Peyer's patch (tissue), 4 donors: ENCODE measurements at places on chromosomes 12 and 14. TPM values are rescaled to one million over a fixed set of nuclear protein-coding genes. Genes with fewer than 3 reads are reported as not detected.

GARIN6 gene
- not detected for total RNA-seq

DNA sequence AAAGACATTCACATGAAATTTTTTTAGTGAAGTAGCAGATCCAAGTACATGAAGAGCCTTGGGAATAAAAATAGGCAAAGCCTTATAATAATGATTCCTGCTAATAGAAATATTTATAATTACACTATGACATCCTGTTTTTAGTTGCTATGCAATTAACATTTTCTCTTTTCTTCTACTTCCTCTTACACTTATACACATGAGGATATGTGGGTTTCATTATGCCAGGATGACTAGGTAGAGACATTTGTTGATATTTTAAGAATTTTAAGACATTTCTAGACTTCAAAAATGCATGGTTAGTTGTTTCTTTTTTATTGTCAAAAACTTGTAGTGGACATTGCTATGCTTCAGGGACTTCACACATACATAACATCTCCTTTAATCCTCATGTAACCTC, 326.8 kb downstream of the SYT1 start:
- no peak overlapping the region for H3K27ac ChIP-seq
- H3K36me3 ChIP-seq = no peaks in the 10 kb centered on the region
- no peaks in the 10 kb centered on the region for H3K27me3 ChIP-seq
- no peak overlapping the region for H3K4me3 ChIP-seq
- DNase-seq = no peak

- H3K4me3 ChIP-seq = peak overlapping the region; percentile 67
- peak; percentile 95 for DNase-seq
- H3K27ac ChIP-seq = peak overlapping the region; percentile 81
- H3K36me3 ChIP-seq = no peaks in the 10 kb centered on the region
- H3K27me3 ChIP-seq = no peaks in the 10 kb centered on the region
These were observed 44.5 kb downstream of the KDM2B start for GRCh38 chr12:121536054-121536898.

- H3K27ac ChIP-seq = no peak overlapping the region
- no peak overlapping the region for H3K4me3 ChIP-seq
- no peaks in the 10 kb centered on the region for H3K36me3 ChIP-seq
- no peak for DNase-seq
These were observed 138.7 kb downstream of the PHLDA1 start for GRCh38 chr12:75892731-75893408.

- no peak for DNase-seq
- no peak overlapping the region for H3K4me3 ChIP-seq
- H3K27me3 ChIP-seq = no peaks in the 10 kb centered on the region
- H3K27ac ChIP-seq = no peak overlapping the region
- H3K4me1 ChIP-seq = no peaks in the 10 kb centered on the region
These were observed 52.5 kb downstream of the LMO3 start for GRCh38 chr12:16553457-16553856.
